ENCODE measurements at places on chromosomes 4 and X.

GRCh38 chr4:101328063-101328602 lies 19.2 kb downstream of the PPP3CA start:
- DNase-seq, result no peak

DNA sequence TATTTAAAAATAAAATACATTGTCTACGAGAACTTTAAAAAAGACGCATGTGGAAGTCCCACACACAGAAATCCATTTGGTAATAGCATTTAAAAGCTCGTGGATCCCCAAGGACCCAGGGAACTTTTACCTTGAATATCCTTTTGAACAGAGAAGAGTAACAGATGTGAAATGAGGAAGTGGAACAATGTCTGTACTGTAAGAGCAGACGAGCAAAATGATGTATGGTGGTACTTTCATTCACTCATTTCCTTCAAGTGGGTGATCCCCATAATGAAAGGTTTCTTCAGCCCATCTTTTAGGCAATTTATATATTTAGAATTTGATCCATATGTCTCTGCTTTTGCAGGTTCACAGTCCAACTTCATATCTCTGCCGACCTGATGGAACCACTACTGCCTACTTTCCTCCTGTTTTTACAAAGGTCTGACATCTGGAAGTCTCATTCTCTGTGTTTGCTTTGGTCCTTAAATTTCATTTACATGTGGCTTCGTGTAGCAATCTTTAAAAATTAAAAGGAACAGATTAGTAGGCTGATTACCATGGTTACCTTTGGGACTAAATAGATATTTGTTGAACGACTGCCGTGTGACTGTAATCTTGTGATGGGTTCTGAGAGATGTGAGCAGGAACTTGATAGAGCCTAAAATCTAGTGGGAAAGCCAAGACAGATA lies 188.4 kb downstream of the PALLD start:
- DNase-seq, result no peak

- no peak for DNase-seq
These were observed 740.1 kb downstream of the KLHL13 start for GRCh38 chrX:117376460-117376859.

GRCh38 chr4:26126143-26126718 lies 194.6 kb upstream of the RBPJ start:
- no peak for DNase-seq

- no peak for DNase-seq
These were observed 591.0 kb upstream of the ATOH1 start for GRCh38 chr4:93237521-93237920.
